ENCODE measurements at places on chromosomes 12 and 14.

- no peak for DNase-seq
Observed at GRCh38 chr12:8556531-8557097, 15.9 kb upstream of the CLEC4E start.

- no peak for DNase-seq
Observed at GRCh38 chr12:54082397-54082892, 28.8 kb downstream of the HOXC4 start.

- no peak for DNase-seq
Observed at GRCh38 chr14:54105898-54106297, 149.3 kb upstream of the BMP4 start.

DNA sequence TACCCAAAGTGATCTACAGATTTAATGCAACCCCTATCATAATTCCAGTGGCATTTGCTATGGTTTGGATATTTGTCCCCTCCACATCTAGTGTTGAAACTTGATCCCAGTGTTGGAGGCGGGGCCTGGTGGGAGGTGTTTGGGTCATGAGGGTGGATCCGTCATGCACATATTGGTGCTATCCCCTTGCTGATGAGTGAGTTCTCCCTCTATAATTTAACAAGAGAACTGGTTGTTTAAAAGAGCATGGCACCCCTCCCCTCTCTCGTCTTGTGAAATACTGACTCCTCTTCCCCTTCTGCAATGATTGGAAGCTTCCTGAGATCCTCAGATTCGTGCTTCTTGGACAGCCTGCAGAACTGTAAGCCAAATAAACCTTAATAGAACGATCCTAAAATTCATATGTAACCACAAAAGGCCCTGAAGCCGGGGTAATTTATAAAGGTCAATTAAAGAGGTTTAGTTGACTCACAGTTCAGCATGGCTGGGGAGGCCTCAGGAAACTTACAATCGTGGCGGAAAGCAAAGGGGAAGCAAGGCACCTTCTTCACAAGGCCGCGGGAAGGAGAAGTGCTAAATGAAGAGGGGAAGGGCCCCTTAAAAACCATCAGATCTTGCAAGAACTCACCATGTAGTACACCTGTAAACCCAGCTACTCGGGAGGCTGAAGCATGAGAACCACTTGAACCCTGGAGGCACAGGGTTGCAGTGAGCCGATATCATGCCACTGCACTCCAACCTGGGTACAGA lies 41.2 kb downstream of the SLC39A9 start:
- DNase-seq: no peak

- no peak for DNase-seq
Observed at GRCh38 chr12:50706606-50707005, 57.3 kb upstream of the ATF1 start.

DNA sequence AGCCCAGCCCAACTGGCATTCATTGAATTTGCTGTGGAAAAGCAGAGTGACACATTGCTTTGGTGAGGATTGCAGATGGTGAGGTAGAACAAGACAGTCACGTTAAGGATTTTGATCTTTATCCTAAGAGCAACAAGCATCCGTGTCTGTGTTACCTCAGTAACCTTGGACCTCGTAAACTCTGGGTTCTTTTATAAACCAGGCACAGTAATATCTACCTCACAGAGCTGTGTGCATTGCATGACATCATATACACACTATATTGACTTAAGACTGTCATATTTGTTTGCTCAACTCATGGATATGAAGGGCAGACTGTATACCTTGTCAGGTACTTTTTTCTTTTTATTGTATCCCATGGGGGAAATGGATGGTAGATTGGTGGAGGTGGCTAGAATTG lies 156.2 kb downstream of the ETV6 start:
- DNase-seq: no peak

DNA sequence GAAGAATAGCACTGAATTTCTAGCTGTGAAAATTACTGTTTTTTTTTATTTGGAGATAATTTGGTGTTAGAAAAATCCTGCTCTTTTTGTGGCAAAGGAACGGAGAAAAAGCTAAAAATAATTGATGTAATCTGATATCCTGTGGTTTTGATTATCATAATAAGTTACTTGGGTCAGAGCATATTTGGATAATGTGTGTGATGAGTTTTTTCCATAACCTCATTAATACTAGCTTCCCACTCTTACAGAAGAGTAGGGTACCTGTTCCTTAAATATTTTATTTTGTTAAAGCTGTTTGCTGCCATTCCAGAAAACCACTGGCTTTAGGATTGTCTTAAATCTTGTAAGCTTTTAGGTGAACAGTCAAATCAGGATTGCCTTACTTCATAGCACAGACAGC lies 4.7 kb downstream of the PSMC6 start:
- no peak for DNase-seq

DNA sequence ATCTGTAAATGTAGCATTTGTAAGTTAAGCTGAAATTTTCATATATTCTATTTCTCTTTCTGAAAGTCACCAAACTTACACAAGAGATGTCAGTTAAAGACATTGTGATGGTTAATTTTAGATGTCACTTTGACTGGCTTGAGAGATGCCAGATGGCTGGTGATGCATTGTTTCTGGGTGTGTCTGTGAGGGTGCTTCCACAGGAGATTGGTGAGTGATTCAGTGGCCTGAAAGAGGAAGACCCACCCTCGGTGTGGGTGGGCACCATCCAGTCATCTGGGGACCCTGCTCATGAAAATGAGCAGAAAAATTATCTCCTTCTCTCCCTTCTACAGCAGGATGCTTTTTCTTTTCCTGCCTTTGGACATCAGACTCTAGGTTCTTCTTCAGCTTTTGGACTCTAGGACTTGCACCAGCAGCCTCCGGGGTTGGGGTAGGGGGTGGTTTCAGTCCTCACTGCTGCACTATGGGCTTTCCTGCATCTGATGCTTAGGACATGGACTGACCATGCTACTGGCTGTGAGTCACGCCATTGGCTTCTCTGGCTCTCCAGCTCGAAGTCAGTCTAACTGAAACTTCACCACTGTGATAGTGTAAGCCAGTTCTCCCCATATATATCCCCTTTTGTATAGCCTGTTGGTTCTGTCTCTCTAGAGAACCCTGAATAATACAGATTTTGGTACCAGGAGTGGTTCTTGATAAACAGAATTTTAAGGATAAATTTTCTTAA lies 20.9 kb downstream of the PDE6H start:
- no peak for DNase-seq

DNA sequence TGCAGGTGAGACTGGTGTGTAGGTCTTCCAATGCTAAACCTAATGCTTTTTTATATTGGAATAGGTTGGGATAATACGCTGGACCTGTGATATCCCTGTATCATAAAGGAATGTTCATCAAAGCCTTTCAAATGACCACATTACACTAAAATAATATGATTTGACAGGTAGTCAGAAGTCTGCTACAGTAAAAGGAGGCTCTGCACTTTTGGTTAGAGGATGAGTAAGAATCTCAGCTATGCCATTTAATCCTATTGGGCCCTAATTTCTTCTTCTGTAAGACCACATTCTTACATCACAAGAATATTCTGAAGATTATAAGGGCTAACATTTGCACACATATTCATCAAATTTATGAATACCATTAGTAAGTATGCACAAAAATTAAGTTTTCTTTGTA lies 250.5 kb upstream of the FLRT2 start:
- DNase-seq: no peak

DNA sequence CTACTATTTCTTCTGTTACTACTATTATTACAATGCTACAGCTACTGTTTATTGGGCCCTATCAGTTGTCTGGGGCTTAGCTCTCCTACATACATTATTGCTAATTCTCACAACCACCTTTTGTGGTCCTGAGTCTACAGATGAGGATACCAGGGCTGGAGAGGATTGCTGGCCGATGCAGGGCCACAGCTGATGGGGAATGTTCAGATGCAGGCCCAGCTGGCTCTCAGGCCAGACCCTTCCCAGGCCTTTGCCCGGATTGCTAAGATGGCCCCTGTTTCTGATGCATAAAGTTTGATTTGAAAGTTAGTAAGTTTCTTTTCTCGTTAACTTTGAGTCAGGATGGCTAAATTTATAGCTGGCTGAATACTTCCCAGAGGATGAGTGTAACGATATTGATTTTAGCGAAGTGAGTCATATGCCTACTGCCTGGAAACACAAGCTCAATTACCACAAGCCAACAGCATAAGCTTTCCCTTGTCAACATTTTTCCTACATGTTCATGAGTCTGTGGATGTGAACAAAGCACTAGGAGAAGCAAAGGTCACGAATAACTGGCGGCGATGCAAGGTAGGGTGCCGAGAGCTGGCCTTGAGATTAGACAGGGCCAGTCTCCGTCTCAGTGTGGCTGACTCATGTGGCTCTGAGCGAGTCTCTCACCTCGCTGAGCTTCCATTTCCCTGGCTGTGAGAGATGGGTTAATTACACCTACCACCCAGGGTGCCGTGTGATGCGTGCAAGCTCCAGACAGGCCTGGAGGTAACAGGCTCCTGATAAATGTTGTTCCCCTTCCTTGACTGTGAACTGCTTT lies 111.0 kb downstream of the BEGAIN start:
- DNase-seq: no peak

- DNase-seq: no peak
Observed at GRCh38 chr14:79275292-79275655, 936.0 kb downstream of the DIO2 start.

DNA sequence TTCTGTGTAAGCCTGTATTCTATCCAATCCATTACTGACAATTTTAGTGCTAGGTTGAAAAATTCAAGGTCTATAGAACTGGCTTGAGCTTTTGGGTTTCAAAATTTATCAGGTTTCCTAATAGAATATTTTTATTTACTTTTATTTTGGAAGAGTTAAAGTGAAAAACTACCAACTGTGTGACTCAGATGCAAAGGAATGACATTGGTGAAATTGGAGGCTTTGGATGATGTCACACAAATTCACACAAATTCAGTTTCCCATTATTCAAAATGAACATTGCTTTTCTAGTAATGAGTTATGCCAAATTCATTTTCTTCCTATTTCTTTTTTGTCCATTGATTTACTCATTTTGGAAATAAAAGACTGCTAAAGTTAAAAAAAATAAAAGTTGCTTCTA lies 186.9 kb downstream of the ALX1 start:
- DNase-seq: no peak

GRCh38 chr12:93115198-93115601 lies 186.1 kb upstream of the EEA1 start:
- DNase-seq: no peak

GRCh38 chr14:37946819-37947218 lies 260.9 kb upstream of the SSTR1 start:
- no peak for DNase-seq

- DNase-seq: no peak
Observed at GRCh38 chr12:124869059-124869665, 5.5 kb upstream of the SCARB1 start.

DNA sequence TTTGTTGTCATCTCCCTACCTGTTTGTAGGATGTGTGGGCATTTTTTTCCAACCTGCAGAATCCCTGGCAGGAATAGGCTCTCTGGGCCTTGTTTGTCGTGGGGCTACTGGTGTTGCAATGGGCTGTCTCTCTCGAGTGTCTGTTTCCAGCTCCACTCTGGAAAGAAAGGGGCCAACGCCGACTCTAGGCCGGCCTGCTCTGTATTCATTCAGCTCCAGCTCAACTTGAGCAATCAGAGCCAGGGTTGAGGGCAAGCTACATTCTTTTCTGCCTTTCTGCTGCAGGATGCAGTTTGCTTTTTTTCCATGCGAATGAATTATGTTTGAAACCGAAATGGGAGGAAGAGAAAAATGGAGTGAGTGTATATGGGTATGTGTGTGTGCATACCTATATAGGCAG lies 2.3 kb downstream of the JDP2 start:
- DNase-seq: no peak

DNA sequence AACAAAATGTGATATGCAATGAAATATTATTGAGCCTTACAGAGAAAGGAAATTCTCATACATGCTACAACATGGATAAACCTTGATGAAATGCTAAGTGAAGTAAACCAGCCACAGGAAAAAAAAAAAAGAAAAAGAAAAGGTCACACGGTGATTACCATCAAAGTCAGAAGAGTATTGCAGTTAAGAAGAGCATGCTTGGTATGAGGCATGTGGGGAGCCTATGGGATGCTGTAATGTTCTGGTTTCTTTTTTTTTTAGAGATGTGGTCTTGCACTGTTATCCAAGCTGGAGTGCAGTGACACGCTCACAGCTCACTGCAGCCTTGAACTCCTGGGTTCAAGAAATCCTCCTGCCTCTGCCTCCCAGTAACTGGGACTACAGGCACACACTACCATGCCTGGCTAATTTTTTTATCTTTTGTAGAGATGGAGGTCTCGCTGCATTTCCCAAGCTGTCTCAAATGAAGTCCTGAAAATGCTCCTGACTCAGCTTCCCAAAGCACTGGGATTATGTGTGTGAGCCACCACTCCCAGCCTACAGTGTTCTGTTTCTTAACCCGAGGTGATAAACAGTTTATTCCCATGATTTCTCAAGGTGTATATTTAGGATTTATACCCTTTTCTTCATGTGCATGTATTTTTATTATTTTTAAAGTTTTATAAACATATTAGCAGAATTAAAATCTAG lies 96.2 kb downstream of the SEC23A start:
- DNase-seq: no peak

DNA sequence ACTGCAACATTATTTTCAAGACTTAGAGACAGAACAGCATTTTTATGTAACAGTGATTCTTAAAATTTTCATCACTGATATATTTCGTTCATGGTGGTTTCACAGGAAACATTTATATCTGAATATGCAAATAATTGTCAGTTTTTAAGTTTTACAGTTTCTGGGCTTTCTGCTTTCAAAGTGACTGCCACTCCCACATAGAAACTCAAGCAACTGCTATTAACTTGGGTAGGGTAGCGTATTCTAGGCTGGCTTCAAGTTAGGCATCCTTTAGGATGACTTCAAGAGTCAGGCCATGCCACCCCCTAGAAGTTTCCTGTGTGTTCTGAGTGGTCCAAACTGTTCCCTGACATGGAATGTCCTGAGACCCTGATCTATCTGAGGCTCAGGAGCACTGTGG lies 123.6 kb upstream of the TSPAN8 start:
- DNase-seq: no peak

- no peak for DNase-seq
Observed at GRCh38 chr14:90381011-90381786, 15.6 kb upstream of the CALM1 start.

DNA sequence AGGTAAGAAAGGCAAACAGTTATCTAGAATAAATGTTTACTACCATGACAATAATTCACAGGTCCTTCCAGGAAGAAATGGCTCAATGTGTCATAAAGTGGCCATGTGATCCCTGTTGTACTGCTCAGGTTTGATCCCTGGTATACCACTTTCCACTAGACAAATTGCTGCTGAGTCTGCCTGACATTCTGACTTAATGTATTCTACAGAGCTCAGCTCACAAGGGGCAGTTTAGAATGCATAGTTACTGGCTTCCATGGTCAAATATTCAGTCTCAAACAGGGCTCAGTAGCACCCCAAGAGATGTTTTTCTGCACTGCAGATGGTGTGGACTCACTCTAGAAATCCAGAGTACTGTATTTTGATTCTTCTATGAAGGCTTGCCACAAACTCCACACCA lies 21.8 kb downstream of the TSHR start:
- DNase-seq: no peak

Data from activated CD4-positive, CD25-positive, alpha-beta regulatory T cell treated with anti-CD3 and anti-CD28 coated beads, Interleukin-2, amount 50 U/mL, for 16 hours (primary cell).